Activated T-cell treated with anti-CD3 and anti-CD28 coated beads, Interleukin-2, amount 50 U/mL, for 72 hours (primary cell): ENCODE measurements at places on chromosomes 2 and 18.

DNA sequence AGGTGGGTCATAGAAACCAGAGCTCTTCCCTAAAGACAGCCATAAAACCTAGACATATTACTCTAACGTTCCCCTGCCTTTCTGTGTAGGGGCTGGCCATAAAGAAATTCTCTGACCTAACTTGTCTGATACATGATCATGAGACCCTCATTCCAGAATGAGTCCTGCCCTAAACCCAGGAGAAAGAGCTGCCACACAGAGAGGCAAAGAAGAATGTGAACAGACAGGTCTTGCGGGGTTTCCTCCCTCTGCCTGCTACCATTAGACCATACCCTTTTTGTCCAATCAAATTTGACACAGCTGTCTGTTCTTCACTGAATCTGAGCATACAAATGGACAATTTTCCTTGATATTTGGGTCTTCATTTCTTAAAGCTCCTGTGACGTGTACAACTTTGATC is 198.8 kb upstream of the LHCGR start:
- no peak for DNase-seq

DNA sequence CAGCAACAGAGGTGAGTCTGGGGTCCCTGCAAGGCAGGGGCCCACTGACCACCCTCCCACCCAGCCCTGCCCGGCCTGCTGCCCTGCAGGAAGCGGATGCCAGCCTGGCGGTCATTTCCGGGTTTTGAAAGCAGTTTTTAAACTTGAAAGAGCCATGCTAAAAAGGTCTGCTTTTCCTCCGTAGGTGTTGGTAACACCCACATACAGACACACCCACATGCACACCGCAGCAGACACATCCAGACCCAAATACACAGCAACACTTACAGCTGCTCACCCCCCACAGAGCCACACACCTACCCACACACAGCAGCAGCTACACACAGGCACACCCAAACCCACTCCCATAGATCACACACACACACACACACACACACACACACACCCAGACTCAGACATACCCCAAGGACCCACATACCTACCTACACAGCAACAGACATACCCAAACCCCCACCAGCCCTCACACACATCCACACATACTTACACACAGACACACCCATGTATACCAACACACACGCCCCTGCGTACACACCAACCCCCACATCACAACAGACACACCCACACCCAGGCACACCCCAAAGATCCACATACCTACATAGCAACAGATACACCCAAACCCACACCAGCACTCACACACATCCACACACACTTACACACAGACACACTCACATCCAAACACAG is 7.6 kb downstream of the ZFP36L2 start:
- DNase-seq, result peak; percentile 69

- DNase-seq, result no peak
These were observed 451.1 kb downstream of the DSC3 start for GRCh38 chr18:30591462-30591861.

- no peak for DNase-seq
These were observed 128.8 kb downstream of the KCNJ3 start for GRCh38 chr2:154827286-154827685.

GRCh38 chr2:151498178-151498577 is 88.5 kb downstream of the RIF1 start:
- DNase-seq, result no peak

- no peak for DNase-seq
These were observed 152.4 kb downstream of the ZFP36L2 start for GRCh38 chr2:43074052-43074451.

- DNase-seq, result peak; percentile 66
These were observed 858 bp downstream of the TP53I3 start for GRCh38 chr2:24083567-24084385.

- DNase-seq, result no peak
These were observed 33.2 kb downstream of the MYO5B start for GRCh38 chr18:50161597-50162205.

- peak; percentile 39 for DNase-seq
These were observed at the start of gene LAMA3 for GRCh38 chr18:23689031-23689615. Gene LAMA3, plus strand, starts transcription at chr18:23689453. Its CDS starts 231 bp downstream, at chr18:23689684.

DNA sequence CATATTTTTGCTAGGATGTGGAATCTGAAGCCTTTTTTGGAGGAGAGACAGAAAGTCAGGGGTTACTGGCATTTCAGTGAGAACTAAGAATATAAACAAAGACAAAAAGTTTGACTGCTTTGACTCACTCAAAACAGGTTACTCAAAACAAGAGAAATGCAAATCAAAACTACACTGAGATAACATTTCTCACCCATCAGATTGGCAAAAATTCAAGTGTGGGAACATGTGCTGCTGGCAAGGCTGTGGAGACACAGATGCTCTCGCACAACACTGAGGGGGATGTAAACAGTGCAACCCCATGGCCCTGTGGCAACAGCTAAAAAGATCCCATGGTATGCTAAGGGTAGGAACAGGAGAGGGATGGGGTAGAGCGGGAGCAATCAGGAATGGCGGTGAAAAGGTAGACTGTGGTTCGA is 86.6 kb downstream of the DTNB start:
- DNase-seq, result peak; percentile 61

DNA sequence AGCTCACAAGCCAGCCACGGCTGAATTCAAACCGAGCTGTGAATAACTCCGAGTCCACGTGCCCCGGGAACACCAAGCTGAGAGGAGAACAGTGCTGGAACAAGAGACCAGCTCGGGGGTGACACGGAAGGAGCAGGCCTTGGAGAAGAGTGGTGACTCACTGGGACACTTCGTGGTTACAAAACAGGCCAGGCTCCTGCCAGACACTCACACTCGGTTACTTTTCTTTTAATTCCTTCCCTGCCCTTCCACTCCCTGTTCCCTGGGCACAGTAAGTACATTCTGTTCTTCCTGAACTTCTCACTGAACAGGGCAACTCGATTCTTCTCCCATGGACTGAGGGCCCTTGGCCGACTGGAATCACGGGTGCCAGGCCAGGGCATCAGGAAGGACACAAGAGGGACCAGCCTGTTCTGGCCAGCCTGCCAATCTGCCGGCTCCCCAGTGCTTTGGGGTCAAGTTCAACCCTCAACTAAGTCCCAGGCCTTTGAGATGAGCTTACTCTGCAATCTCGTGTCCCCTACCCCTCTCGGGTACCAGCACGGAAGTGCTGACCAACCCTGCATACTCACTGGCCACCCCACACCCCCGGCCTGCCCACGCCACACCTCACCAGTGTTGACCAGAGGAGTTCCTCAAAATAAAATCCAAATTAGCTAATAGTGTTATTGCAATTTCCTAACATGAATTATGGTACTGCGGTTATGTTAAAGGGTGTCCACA is 87.5 kb downstream of the TFCP2L1 start:
- DNase-seq, result no peak

DNA sequence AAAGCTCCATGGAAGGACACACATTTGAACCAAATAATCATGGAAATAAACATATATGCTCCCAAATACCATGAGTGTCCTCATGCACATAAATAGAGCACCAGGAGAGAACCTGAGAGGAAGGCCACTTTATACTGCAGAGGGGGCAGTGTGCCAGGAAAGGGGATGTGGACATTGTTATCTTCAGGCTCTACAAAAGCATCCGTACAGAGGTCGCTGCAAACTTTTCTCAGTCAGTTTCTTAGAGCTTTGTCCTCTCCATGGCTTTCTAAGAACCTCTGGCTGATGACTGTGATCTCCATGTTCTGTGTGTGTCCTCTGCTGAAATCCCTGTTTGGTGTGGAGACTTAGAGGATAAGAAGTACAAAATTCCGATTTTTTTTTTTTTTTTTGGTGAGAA is 515.7 kb downstream of the CNTNAP5 start:
- DNase-seq, result no peak

DNA sequence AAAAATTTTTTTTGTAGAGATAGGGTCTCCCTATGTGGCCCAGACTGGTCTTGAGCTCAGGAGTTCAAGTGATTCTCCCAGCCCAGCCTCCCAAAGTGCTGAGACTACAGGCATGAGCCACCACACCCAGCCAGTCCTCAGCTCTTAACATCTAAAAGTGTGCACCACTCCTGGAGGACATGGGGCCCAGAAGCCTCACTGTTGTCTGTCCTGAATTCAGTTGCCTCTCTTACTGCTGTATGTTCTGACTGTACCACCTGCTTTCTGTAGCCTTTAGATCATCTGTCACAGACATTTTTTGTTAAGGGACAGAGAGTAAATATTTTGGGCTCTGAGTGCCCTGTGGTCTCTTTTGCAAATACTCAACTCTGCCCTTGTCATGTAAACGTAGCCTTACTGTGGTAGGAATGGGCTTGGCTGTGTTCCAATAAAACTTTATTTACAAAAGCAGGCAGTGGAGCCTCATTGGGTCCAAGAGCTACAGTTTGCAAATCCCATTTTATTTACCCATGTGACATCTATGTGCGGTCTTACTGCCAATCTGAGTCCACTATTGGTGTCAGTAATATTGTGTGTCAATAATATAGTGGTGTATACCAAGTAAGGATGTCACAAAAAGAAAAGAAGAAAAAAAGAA is 38.1 kb downstream of the TMEM37 start:
- no peak for DNase-seq

DNA sequence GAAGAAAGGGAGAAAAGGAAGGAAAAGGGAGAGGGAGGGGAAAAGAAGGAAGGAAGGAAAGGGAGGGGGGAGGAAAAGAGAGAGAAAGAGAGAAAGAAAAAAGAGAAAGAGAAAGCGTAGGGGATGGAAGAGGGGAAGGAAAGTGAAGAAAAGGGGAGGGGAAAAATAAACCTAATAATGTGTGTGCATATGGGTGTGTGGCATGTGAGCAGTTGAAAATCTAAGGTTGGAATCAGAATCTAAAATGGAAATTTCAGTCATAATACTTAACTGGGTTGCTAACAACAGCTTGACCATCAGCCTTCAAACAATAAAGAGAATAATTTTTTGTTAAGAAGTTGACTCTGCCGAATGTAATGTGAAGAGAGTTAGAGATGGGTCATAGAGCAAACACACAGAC is 407.9 kb upstream of the SLC14A2 start:
- no peak for DNase-seq

- DNase-seq, result no peak
These were observed 62.7 kb downstream of the CLHC1 start for GRCh38 chr2:55169359-55169758.

- no peak for DNase-seq
These were observed 151.5 kb upstream of the MYCN start for GRCh38 chr2:15788830-15789229.

DNA sequence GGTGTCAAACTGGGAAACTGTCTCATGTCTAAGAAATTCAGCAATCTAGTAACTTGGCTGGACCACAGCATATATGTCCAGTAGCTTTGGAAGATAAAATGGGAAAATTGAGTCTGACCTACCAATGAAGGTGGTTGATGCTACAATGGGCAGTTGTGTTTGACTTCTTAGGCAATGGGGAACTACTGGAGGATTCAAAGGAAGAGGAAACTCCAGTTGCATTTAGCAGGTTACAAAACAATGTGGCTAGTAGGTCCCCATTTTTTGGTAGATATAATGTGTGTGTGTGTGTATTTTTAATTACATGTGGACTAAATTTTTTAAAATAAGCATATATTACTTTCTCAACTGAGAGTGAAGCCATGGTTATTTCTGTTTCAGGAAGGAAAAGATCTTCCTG is 427.7 kb downstream of the NBAS start:
- no peak for DNase-seq

DNA sequence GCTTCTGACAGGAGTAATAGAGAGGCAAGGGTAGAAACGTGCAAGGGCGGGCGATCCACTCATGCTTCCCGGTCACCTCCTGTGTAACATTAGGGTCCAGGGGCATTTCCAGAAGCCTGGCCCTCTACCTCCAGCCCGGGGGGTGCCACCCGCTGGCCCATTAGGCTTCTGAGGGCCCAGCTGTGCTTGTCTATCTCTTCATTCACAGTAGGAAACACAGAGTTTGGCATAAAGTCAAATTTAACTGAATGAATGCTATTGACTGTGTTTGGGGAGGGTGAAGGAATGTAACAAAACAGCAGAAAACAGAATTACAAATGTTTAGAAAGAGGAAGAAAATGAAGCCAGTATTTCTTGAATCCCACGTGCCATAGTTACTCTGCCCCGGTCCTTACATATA is 112.4 kb upstream of the SLC66A3 start:
- no peak for DNase-seq
